NCI-H1092 (cell line): ENCODE measurements at places on chromosomes 7 and 10.

DNA sequence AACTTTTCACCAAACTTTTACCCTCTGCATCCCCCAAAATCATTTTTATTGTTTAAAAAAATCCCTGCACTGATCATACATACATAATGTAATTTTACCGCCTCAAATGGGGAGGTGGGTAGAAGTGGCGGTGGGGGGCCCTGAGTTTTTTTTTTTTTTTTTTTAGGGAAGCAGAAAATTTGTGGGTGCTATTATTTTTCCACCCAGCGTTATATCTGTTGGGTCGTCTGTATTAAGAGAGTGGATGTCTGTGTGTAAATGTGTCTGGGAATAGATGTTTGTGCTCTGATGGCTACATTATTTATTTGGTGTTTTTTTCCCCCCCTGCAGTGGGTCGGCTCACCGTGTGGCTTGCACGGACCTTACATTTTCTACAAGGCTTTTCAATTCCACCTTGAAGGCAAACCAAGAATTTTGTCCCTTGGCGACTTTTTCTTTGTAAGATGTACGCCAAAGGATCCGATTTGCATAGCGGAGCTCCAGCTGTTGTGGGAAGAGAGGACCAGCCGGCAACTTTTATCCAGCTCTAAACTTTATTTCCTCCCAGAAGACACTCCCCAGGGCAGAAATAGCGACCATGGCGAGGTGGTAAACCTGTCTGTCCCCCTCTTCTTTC is 438 bp downstream of the ARID5B start:
- DNase-seq = no peak

GRCh38 chr10:12526311-12526710 is 177.0 kb downstream of the CAMK1D start:
- no peak for DNase-seq

GRCh38 chr10:8758029-8758428 is 703.5 kb downstream of the GATA3 start:
- no peak for DNase-seq

DNA sequence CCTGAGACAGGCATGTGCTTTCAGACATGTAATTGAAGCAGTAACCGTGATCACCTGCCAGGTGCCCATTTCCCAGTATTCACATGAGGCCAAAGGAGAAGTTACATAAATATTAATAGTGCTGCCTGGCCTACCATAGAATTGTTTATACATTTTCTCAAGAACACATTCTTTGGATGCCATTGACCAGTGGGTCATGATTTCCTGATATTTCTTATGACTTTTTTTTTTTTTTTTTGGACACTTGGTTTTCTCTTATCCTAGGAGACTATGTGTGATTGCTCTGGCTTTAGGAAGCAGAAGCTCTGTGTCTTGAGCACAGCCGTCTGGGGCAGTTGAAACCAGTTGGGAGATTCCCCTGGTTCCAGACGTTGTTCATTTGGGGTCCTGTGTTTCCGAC is 143.9 kb upstream of the NPS start:
- DNase-seq = no peak

GRCh38 chr7:3302681-3303320 is 1.7 kb downstream of the SDK1 start:
- DNase-seq = no peak

GRCh38 chr7:91109200-91109599 is 155.0 kb upstream of the FZD1 start:
- no peak for DNase-seq

DNA sequence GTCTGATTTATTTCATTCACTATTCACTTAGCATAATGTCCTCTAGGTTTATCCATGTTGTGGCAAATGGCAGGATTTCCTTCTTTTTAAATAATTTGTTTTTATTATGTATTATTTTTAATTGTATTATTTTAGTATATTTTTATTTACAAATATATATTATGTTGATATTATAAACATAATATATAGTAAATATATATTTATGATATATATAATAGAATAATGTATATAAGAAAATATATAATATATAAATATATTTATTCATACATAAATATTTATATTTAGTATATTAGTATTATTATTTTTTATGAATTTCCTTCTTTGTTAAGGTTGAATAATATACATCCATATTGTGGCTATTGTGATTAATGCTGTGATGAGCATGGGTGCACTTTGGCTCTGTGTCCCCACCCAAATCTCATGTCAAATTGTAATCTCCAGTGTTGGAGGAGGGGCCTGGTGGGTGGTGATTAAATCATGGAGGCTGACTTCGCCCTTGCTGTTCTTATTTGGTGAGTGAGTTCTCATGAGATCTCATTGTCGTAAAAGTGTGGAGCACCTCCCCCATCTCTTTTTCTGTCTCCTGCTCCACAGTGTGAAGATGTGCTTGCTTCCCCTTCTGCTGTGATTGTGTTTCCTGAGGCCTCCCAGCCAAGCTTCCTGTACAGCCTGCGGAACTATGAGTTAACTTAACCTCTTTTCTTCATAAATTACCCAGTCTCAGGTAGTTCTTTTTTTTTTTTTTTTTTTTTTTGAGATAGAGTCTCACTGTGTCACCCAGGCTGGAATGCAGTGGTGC is 52.3 kb upstream of the CYP2C18 start:
- no peak for DNase-seq

GRCh38 chr7:49327155-49327554 is 402.8 kb downstream of the CDC14C start:
- DNase-seq = no peak

GRCh38 chr10:131746785-131747184 is 154.0 kb upstream of the PPP2R2D start:
- DNase-seq = no peak

- no peak for DNase-seq
Measured at GRCh38 chr7:81301815-81302214, 383.0 kb upstream of the SEMA3C start.

DNA sequence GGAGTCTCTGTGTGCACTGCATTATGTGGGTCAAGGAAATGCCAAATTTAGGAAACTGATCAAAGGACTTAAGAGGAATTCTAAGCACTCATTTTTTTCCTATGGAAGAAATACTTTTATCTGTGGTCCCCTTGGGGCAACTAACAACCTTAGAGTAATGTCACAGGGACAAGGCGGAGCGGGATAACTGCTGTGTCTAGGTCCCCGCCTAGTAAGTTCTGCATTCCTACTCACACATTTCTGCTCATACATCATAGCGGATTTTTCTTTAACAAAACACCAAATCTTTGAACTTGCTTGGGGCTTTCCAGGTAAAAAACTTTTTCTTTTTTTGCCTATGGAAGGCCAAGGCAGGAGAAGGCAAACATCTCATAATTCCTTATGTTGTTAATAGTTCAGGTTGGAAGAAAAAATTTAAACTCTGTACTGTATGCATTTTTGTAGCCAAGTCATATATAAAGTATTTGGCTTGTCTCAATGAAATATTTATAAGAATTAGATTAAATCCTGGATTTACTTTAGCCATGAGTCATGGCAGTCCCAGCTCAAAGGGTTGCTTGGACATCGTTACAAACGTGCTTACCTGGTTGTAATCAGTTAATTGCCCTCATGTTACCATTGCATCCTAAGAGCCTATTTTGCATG is 285.0 kb downstream of the PHTF2 start:
- no peak for DNase-seq

- DNase-seq = no peak
Measured at GRCh38 chr7:149021725-149022062, 6.6 kb downstream of the PDIA4 start.

GRCh38 chr10:44988957-44989585 is 10.5 kb upstream of the DEPP1 start:
- DNase-seq = no peak

- DNase-seq = no peak
Measured at GRCh38 chr7:50555594-50556140, 9.5 kb downstream of the DDC start.

DNA sequence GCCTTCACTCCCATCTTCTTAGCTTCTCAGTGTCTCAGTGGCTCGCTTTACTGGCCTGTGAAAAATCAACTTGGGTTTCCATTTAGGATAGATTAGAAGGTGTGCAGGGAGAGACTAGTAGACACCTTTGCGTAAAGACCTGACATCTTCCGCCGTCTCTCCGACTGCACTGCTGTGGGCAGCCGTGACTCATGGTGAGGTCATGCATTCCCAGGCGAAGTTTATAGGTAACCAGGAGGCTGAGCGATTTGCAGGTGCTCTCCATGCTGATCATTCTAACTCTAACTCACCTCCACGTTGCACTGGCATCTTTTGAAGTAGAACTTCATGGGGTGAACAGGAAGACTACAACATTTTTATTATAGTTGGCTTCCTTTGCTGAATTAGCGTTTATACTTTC is 68.0 kb upstream of the ZNF438 start:
- no peak for DNase-seq

GRCh38 chr7:20235288-20235687 is 18.1 kb upstream of the MACC1 start:
- no peak for DNase-seq

DNA sequence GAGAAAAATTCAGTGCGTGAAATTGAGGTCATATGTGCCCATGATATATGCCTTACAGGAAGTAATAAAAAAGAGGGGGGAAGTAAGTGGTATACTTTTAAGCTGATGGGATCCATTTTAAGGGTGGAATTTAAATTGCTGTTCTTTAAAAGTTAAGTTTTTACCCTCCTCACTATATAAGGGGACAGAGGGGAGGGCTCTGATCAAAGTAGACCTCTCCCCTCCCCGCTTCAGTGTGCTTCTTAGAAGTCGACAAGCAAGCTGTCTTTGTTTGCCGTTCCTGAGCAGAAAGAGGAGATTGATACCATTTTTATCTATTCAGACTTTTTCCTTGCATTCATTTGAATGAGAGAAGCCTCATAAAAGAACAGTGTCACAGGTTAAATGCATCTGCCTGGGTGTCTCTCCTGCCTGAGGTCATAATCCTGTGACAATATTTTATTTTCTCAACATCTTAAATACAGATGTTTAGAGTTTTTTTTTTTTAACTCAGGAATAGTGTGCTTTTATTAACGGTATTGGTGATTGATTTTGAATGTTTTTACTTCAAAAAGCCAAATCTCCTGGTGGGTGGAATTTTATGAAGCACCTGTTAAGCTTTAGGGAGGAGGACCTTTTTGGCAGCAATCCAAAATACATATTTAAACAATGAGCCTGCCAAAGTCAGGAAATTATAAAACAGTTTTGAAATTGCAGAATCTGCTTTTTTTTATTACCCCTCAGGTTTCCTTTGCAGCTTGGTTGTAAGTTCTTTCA is 141.7 kb downstream of the KAT6B start:
- DNase-seq = peak; percentile 54

DNA sequence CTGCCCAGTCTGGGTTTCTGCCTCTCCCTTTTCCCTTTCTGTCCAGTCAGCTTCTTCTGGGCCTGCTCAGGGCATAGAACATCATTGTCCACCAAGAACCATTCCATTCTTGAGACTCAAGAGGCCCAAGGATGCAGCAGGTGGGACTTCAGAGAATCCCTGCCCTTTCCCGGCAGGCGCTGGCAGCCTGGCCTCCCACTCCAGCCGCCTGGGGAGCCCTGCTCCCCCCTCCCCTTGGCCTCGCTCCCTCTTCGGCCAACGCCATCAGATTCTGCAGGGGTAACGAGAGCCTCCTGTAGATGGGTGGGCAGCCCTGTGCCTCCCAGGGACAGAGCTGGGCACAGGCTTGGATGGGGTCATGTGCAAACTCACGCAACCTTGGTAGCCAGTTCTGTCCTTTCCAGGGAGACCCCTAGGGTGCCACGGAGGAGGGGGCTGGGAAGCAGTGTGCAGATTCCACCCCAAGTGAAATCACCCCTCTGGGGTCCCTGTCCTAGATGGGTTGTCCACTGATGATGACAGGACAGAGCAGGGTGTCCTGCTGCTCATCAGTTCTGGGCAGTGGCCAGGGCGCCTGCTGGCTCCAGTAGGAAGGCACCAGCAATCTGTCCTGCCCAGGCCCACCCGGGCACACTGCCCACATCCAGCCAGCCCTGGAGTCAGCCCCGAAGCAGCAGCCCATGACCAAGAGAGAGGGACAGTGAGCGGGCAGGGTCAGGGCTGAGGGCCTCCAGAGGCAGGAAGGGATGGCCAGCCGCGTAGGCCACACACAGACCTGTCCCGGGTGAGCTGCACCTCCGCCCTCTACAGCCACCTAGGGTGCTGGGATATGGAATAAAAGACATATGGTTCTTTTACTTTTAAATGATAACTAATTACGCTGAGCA is 47.7 kb downstream of the RASGEF1A start:
- no peak for DNase-seq

DNA sequence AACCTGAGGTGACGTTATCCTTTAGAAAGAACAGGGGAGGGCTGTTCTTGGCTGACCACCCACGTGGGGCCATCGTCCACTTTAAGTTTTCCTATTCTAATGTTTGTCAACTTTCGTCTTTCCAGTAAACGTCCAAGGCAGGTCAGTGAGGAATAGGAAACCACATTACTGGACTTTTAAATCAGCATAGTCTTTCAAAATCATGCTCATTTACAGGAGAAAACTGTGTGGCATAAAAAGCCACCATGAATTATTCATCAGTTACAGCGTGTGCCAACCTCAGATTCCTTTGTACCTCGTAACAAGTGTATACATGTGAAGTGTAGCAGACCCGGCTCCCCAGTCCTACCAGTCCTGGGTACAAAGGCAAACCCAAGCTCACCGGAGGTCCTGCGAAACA is 25.1 kb upstream of the ABLIM1 start:
- DNase-seq = no peak

DNA sequence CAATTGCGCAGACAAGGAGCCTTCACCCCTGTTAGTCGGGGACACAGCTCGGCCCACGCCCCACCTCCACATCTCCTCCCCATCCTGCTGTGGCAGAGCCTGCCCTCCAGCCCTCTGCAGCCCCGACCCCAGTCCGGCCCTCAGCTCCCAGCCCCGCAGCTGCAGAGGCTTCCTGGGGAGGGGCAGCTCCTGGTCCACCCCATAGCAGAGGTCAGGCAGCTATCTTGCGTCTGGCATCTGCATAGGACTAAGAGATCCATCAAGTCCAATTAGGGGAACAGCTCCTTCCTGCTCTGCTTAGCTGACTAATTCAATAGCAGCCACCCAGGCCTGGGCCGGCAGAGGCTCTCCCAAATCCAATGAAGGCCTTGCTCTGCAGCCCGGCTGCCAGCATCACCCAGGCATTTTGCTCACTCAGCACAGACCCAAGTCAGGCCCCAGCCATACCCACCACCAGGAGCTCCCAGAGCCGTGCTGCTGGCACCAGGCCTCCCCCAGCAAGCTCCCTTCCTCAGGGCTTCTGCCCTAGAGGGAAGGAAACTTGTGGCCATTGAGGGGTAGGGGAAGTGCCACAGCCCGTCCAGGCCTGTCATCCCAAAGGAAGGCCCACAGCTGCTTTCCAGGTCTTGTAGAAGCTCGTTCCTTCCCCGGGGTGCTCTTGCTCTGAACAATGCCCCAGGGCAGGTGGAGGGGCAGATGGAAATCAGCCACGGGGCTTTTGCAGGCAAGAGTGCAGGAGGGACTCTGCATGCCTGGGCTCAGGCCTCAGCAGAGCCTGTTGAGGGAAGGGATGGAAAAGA is 106.2 kb upstream of the RET start:
- no peak for DNase-seq
